ENCODE measurements at places on chromosomes 12 and 14.
A peak's percentile ranks its signal among the peaks of the same experiment; 100 is the strongest.

DNA sequence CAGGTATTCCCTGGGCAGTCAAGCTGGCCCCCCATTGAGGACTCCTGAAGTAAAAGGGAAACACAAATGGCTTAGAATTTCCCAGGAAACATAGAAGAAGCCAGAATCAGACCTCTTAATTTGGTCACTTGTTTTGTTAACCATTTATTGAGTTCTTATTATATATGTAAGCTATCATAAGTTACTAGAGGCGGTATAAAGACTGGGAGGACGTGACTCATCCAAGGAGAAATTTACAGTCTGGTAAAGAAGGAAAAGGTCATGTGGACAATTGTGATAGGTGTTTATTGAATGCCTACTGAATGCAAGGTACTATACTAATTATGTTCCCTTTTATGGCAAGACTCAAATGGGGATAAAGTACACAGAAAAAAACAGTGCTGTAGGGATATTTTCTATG, 146.7 kb downstream of the DYRK2 start:
- no peak for DNase-seq

DNA sequence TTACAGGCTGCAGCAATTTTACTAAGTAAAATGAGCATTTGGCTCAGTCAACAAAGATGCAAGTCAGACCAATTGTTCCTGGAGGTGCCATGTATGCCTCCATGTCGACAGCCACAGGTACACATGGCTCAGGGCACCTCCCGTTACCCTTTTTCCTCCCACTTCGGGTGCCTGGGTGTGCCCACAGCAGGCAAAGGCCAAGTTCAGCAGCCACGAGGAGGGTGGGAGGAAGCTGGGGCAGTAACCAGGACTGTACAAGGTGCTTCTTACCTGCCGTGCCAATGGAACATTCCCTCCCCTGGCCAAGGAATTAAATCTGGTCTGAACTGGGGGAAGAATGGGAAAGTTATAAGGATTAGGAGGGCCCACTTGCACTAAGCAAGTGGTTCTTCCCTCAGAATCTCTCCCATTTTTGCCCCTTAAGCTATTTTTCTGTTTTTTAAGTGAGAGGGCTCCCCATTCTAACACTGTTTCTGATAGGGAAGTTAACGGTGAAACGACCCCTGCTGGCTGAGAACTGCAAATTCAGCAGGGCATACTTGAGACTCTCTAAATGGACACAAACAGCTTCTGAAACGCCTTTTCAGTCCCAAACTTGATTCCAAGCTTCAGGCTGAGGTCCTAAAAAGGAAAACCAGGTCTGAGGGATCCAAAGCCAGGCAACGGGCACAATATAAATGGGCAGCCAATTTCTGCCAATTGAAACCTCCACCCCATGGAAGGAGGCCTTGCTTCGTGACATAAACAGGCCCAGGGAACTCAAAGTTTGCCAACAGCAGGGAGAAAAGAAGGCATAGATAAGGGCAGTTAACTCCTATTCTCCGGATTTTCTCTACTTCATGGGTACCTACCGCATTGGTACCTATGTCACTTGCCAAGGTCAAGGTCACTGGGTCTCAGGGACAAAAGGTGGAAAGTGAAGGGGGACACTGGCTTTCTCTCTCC, 24.8 kb downstream of the CLECL1 start:
- DNase-seq, result peak; percentile 2

DNA sequence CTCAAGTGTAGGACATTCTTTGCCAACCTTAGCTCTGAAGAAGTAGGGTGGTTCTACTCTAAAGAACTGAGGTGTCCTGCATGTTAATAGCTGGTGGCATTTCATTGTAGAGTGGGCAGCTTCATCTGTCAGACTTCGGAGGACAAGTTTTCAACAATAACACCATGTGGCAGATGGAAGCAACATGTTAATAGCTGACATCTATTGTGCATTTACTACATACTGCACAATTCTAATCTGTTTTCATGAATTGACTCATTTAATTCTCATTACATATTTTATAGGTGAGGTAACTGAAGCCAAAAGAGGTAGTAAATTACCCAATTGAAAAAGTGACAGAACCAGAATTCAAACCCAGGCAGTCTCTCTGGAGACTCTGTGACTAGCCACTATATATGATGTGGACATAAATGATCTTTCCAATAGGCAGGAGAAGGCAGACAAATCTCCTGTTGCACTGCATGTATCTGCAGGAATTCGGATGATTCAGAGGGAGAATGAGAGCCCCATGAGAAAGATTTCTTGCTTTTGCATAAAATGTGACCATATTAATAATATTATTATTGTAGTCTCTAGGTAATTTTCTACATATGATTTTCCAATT, 137.2 kb upstream of the E2F7 start:
- DNase-seq, result no peak

GRCh38 chr12:80837342-80837978, 100.3 kb downstream of the LIN7A start:
- no peak for DNase-seq

GRCh38 chr14:105746124-105746514, 219.7 kb downstream of the TMEM121 start:
- no peak for DNase-seq

GRCh38 chr12:106291342-106291741, 11.2 kb upstream of the TCP11L2 start:
- DNase-seq, result no peak

GRCh38 chr14:49857427-49858003, 4.9 kb upstream of the NEMF start:
- no peak for DNase-seq

- no peak for DNase-seq
Observed at GRCh38 chr14:60163693-60164092, 1.5 kb downstream of the DHRS7 start.

Data from caudate nucleus (tissue), 63 donors.